ENCODE measurements at places on chromosomes 2 and 18.

DNA sequence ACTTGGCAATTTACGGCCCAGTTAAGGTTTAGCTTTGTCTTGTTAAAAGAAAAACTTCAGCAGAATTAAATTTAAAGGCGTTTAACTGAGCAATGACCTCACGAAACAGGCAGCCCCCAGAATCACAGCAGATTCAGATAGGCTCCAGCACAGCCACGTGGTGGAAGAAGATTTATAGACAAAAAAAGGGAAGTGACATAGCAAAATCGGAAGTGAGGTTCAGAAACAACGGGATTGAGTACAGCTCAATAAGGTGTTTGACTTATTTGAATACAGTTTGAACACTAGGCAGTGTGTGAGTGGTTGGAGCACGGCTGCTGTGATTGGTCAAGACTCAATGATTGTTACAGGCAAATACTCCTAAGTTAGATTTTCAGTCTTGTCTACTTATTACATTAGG is 79.8 kb downstream of the MOGAT1 start:
- no peak for DNase-seq

- no peak for DNase-seq
Observed at GRCh38 chr18:65287652-65288051, 463.2 kb upstream of the CDH7 start.

DNA sequence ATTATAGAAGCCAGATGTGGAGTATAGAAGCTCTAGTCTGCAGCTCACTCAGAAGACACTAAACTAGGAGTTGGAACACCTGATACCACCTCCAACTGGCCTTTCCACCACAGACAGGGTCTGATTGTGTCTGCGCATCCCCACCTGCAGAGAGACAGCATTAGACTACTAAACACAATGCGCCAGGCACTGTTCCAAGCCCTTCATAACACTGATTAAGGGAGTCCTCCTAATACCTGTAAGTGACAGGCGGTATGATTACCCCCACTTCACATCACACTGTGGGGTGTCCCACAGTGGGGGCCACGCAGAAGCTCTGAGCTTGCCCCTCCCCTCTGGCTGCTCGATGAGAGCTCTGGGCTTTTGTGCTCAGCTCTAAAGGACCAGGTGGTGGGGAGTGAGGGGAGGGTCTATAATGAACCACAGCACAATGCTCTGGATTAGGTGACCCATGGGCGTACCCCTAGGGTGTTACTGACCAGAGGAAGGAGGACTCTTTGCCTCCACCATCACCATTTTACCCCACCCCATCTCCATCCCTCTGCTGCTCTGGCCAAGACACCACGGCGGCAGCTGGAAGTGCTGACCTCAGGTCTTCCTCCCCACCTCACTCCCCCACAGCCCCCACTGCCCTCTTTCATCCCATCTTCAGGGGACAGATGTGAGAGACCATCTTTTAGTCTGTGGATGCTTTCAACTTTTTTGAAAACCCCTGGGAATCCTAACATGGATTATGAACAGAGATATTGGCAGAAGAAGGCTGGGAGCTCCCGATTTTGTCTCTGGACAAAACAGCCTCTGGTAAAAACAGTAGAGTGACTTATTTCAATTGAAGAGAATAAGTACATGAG is 145.1 kb downstream of the GFPT1 start:
- no peak for DNase-seq

GRCh38 chr2:140286377-140286776 is 1506.2 kb upstream of the NXPH2 start:
- no peak for DNase-seq

DNA sequence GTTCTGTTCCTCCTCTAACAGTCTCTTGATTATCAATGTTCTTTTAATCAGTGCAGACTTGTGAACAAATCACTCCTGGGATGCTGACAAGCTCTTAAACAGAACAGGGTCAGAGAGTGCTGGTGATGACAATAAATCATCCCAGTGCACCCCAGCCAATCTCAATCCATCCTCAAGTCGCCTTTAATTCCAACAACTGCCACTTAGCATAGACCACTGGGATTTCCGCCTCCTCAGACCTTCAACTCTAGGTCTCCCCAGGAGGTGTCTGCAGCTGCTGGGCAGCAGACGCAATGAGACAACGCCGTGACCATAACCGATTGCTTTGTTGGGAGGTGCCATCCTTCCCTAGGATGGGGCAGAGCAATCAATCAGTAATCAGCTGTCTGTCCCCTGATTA is 184.2 kb upstream of the ACAA2 start:
- DNase-seq = no peak

DNA sequence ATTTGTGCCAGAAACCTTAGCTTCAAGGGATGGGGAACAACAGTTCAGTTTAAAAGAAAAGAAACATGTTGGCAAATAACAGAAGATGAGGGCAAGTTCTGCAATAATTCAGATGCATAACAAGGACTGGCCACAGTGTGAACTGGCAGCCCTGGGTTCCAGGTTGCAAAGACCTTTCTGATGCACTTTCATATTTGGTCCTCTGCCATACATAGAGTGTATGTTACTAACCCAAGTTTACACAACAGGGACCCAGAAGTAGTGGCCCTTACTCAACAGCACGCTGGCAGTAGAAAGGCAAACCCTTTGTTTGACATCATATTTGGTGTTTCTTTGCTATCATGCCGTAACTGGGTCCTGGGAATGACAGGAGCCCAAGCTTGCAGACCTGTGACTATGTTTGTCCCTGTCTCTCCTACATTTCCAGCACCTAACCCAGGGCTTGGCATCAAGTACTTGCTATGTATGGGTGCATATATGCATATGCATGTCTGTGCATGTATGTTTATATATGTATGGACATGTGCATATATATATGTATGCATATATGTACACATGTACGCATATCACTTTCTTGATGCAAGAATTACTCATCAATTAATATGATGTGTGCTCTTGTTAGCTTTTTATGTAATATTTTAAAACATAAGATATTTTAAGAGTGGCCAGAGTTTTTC is 94.3 kb downstream of the MBP start:
- DNase-seq = no peak

DNA sequence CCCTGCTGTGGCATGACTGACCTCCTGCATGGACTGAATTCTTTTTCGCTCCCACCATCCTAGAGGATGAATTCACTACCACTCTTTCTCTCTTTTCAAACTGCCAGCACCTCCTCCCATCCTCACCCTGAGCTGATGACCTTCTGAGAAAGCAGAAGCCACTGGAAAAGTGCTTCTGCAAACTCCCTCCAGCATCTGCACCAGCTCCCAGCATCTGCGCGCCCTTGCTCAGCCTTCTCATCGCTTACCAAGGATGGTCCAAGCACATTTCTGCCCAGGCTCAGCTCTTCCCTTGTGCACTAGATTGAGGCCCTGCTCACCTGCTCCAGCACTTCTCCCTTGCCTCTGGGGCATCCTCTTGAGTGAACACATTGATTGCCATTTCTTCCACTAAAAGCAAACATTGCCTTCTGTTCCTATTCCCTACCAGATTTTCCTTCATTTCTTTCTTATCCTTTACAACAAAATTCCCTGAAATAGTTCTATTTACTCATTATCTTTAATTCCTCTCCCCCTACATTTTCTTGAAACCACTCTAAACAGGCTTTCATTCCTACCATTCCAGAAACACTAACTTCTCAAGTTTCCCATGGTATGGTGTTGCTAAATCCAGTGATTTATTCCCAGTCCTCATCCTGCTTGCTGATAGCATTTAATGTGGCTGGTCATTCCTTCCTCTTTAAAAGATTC is 42.7 kb upstream of the IL1RL1 start:
- peak; percentile 75 for DNase-seq

- no peak for DNase-seq
Observed at GRCh38 chr18:3967359-3968180, 487.5 kb downstream of the DLGAP1 start.

GRCh38 chr18:67618061-67618460 is 101.5 kb upstream of the DSEL start:
- no peak for DNase-seq

DNA sequence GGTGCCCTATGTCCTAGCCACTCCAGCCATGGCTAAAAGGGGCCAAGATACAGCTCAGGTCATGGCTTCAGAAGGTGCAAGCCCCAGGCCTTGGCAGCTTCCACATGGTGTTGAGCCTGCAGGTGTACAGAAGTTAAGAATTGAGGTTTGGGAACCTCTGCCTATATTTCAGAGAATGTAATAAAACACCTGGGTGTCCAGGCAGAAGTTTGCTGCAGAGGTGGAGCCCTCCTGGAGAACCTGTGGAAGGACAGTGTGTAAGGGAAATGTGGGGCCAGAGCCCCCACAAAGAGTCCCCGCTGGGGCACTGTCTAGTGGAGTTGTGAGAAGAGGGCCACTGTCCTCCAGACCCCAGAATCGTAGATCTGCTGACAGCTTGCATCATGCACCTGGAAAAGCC is 74.1 kb downstream of the SMIM21 start:
- no peak for DNase-seq

DNA sequence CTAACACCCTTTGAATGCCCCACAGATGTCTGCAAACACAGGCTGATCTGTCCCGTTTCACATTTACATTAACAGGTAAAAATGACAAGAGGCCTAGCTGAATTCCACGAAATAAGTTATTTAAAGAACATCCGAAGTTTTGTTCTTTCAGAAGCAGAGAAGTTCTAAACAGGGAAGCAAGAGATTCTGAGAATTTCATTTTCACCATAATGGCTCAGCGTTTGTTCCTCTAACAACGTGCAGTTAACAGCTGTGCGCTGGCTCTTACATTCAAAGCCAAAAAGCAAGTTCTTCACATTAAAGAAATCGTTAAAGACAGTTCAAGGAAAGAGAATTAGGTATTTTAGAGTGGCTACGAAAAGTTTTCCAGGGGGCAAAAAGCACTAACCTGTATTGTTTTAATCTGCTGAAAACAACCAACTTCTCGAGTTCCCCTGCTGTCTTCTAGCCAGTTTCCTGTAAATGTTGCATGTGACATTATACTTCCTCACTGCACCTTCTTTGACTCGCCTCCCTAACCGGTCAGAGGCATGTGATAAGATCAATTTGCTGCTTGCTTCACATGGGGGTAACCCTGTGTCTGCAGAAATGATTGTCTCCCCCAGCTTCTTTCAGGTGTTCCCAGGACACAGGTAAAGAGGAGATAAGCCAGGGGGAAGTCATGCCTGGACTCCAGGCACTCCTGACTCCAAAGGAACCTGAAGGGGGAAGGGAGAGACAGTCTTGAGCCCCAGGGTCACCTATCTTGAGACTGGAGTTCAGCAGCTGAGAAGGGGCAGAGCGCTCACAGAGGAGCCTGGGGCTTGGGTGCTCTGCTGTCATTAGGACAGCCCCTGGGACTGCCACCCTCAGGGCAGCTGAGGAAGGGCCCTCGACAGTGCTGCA is 36.8 kb upstream of the WIPF1 start:
- DNase-seq = no peak

GRCh38 chr2:104502901-104503300 is 351.0 kb upstream of the POU3F3 start:
- peak; percentile 27 for DNase-seq

- DNase-seq = no peak
Observed at GRCh38 chr2:72023678-72024390, 123.8 kb downstream of the CYP26B1 start.

DNA sequence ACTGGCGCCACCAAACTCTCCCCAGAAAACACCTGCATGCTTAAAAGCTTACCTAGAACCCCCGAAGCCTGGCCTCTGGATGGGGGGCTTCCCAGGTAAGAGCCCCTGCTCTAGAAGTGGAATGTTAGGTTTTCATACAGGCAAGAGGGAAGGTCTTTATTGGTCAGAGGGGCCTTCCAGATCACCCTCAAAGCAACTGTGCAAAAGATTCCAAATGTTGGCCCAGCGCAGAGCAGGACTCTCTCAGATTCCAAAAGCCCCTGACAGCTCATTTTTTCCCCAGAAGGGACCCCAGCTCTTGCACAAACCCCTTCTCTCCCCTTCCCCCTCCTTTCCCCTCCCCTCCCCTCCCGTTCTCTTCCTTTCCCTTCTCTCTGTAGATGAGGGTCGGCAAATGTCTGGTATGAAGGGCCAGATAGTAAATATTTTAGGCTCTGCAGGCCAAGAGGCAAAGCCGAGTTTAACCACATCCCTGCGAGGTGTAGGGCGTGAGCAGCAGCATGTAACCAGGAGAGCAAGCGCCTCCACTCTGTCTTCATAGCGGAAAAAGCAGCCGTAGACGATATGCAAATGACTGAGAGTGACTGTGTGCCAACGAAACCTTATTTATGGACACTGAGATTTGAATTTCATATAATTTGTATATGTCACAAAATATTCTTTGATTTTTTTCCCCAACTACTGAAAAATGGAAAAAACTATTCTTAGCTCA is 116.9 kb downstream of the SMAD7 start:
- peak; percentile 53 for DNase-seq

- peak; percentile 48 for DNase-seq
Observed at GRCh38 chr2:43948370-43948769, 47.4 kb downstream of the LRPPRC start.

DNA sequence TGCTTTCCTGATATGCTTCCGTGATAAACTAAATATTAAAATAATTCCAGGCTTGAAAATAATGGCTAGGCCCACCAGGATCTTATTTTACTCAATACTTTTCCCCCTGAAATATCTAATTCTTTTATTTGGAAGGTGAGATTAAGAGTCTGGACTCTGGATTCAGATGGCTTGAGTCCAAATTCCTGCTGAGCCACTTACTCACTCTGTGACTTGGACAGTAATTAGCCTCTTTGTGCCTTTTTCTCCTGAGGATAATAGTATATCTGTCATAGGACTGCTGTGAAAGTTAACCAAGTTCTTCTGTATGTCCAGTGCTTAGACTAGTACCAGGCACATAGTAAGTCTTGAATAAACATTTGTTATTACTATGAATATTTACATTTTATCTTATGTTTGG is 127.3 kb upstream of the ERBB4 start:
- DNase-seq = peak; percentile 63

GRCh38 chr2:207600231-207600630 is 25.0 kb downstream of the METTL21A start:
- DNase-seq = no peak

DNA sequence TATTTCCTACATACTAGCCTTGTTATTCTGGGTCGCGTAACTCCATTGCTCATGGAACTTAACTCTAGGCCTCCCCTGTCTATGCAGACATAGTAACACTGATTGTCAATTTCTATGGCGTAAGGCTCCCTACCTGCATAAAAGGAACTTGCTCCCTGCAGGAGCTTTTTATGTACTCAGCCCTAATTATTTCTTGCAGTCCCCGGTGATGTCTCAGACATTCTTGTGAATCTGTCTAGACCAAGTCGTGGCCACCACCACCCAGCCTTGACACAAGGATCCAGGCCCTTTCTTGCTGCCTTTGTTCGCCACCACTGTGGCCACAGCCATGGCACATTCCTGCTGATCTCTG is 189.5 kb upstream of the CTAGE1 start:
- DNase-seq = no peak
